IPS DF 6.9 (cell line): ENCODE measurements at places on chromosomes 2 and 18.

GRCh38 chr18:48792141-48792540 lies 158.6 kb downstream of the SMAD7 start:
- H3K4me1 ChIP-seq = no peaks in the 10 kb centered on the region
- no peaks in the 10 kb centered on the region for H3K36me3 ChIP-seq
- no peak overlapping the region for H3K4me3 ChIP-seq
- no peak for DNase-seq
- no peak overlapping the region for H3K27ac ChIP-seq

DNA sequence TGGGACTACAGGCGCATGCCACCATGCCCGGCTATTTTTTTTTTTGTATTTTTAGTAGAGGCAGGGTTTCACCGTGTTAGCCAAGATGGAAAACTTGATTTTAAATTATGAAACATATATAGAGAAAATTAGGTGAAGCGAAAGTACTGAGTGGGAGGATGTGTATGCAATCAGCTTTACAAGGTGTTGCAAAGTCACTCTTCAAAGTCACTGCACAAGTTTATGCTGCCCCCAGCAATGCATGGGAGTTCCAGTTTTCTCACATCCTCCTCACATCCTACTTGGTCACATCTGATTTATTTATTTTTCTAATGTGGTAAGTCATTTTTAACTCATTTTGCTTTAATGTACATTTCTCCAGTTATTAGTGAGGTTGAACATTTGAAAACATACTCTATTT lies 49.2 kb upstream of the CHN1 start:
- H3K4me3 ChIP-seq = no peak overlapping the region
- H3K4me1 ChIP-seq = peaks cover 3% of the 10 kb centered on the region
- no peak overlapping the region for H3K27ac ChIP-seq
- H3K27me3 ChIP-seq = no peaks in the 10 kb centered on the region
- DNase-seq = no peak
- no peaks in the 10 kb centered on the region for H3K36me3 ChIP-seq

GRCh38 chr18:59566533-59566971 lies 130.7 kb downstream of the CCBE1 start:
- no peak overlapping the region for H3K27ac ChIP-seq
- H3K27me3 ChIP-seq = no peaks in the 10 kb centered on the region
- H3K4me3 ChIP-seq = no peak overlapping the region
- no peak for DNase-seq
- H3K36me3 ChIP-seq = no peaks in the 10 kb centered on the region

DNA sequence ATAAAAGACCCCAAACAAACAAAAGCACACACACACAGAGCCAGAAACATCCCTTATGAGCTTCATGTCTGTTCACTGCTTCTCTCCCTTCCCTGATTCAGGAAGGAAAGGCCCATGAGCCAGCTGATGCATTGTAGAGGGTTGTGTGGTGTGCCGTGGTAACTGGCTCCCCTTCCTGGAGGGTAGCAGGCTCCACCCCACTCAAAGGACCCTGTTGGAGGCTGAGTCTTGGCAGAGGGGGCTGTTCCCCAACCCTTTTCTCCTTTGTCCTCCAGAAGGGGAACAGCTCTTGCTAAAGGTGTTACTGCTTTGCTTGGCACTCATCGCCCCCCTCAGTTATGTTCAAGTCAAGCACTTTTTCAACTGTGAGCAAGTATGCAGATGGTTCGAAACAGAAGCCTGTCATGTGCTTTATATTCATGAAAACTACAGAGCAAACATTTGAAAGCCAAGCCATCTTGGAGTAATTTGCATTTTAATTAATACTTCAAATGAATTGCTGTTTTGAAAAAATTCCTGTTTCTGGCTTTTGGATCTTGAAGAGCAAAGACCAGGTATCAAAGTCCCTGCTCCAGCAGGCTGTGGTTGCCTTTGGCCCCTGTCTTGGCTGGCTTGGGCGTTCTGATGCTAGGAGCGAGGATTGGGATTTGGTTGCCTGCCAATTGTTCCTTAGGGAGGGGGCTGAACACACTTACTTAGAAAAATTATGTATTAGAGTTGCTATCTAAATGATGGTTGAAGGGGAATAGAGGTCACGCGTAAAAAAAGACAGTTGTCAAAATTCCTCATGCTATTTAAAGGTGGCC lies 267.8 kb downstream of the TSN start:
- no peaks in the 10 kb centered on the region for H3K27me3 ChIP-seq
- no peak overlapping the region for H3K4me3 ChIP-seq
- DNase-seq = no peak
- peaks cover 2% of the 10 kb centered on the region; the same call in 1 of the 2 replicates for H3K4me1 ChIP-seq
- no peak overlapping the region for H3K27ac ChIP-seq

DNA sequence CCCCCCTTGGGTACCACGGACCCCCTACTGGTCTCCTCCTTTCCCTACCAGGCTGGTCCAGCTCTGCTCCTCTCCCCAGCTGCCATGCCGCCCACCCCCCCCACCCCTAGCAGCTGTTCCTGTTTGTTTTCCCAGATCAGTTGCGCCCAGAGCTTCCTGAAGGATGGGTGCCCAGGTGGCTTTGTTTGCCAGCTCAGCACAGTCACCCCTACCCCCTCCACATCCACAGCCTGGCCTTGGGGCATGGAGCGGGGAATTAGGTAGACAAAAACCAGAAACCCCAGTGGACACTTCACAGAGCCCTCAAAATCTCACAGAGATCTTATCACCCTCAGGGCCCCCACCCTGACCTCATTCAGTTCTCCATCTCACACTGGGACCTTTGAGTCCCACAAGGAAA lies 3.7 kb upstream of the CRYBA2 start:
- H3K36me3 ChIP-seq = no peaks in the 10 kb centered on the region
- DNase-seq = no peak
- no peak overlapping the region for H3K4me3 ChIP-seq
- peaks cover 97% of the 10 kb centered on the region for H3K27me3 ChIP-seq

DNA sequence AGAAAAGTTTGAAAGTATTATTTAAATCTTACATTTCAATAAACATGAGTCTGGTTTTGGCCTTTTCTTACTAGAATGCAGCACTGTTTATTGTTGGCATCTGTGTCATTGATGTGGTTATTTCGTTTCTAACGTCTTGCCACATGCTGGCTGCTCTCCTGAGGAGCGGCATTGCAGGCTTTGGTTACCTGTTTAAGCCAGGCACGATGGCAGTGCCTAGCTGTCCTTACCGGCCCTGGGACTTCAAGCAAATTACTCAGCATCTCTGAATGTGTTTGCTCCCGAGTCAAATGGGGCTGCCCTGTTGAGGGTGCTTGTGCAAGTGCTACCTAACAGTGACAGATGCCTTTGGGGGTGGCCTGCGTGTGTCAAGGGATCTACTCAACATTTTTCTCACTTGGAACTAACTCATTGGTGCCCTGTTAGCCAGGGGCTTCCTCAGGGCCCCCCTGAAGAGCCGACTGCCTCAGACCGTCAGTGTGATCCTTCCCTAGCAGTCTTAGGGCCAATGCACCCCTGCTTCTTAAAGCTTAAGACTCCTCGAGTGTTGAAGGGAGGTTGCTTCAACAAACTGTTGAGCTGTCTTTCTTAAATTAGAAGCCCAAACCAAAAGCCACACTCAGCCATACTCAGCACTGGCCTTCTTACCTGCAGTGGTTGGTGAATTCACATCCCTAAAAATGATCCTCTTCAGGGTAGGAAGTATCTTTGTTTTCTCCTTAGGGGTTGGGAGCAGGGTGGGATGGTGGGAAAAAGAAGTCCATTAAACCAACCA lies 151.5 kb downstream of the NCK2 start:
- no peak overlapping the region for H3K4me3 ChIP-seq
- peaks cover 8% of the 10 kb centered on the region; the same call in 1 of the 2 replicates for H3K36me3 ChIP-seq
- no peak for DNase-seq
- H3K27ac ChIP-seq = no peak overlapping the region
- H3K4me1 ChIP-seq = no peaks in the 10 kb centered on the region

GRCh38 chr2:241340631-241341163 lies 15.4 kb upstream of the FARP2 start:
- H3K36me3 ChIP-seq = peaks cover 27% of the 10 kb centered on the region
- H3K27me3 ChIP-seq = no peaks in the 10 kb centered on the region

DNA sequence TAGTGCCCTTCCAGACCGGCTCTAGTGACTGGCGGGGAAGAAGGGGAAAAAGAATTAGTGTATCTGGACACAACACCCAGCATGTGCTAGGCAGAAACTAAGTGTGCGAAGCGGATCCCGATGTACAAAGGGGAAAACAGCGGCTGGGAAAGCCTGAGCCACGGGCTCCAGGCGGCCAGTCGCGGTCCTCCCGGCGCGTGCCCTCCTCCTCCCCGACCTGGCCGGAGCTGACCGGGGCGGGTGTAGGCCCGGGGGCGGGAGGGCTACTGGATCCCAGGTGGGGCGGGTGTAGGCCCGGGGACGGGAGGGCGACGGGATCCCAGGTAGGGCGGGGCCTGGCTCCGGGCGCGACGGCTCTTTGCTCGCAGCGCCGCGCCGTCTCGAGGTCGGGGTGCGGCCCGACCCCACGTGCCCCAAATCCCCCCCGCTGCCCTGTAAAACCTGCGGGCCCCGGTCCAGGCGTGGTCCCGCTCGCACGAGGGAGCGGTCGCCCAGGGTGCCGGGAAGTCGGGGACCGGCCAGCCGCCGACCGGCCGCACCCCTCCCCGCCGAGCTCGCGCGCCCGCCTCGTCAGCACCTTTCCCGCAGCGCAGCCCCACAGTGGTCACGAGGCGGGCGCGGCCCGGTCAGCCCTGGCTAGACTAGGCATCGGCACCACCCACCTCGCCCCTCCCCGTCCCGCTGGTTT lies 48.8 kb downstream of the C2orf42 start:
- H3K27me3 ChIP-seq = no peaks in the 10 kb centered on the region
- H3K36me3 ChIP-seq = no peaks in the 10 kb centered on the region
- no peak for DNase-seq

DNA sequence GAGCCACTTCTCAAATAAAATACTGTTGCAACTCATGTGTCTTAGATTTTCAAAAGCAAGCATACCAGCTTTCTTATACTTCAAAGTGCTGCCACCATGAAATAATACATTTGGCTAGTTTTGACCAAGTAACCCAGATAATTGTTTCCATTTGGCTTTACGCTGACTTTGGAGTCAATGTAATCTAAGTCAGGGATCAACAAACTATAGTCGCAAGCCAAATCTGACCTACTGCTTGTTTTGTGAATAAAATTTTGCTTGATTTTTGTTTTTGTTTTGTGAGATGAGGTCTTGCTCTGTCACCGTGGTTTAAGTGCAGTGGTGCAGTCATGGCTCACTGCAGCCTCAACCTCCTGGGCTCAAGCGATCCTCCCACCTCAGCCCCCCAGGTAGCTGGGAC lies 65.0 kb downstream of the OXER1 start:
- no peak for DNase-seq
- H3K4me3 ChIP-seq = no peak overlapping the region
- no peaks in the 10 kb centered on the region for H3K27me3 ChIP-seq
- no peaks in the 10 kb centered on the region for H3K36me3 ChIP-seq

DNA sequence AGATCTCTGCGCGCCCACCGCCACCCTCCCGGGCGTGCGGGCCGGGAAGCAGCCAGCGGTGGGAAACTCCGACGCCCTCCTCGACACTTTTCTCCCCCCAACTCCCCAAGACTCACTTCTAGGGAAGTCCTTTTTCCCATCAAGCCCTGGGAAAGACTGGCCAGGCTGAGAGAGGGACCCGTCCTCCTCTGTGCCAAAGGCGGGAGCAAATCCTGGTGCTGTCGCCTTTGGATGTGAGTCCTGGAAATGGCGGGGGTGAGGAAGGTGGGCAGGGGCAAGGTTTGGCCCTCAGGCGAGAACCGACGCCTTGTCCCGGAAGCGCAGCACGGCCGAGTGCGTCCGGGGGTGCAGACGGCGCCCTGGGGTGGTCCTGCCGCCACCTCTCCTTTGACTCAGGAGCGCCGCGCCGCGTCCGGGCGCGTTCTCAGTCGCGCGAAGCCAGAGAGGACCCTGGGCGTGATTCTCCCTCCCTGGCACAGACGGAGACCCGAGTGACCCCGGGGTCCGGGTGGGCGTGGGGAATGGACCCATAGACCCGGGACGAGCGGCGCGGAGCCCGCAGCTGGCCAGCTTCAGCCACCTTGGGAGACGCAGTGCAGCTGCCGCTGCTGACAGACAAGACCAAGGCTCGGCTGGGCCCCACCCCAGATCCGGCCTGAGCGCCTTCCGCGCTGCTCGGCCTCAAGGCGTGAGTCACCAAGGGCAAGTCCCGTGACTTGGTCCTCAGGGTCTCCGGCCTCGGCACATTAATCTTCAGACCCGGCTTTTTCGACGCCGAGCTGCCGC lies 3.5 kb upstream of the LBX2 start:
- H3K27me3 ChIP-seq = peaks cover 68% of the 10 kb centered on the region
- DNase-seq = no peak
- H3K36me3 ChIP-seq = no peaks in the 10 kb centered on the region
- H3K4me3 ChIP-seq = peak overlapping the region; percentile 27; the same call in 1 of the 2 replicates

DNA sequence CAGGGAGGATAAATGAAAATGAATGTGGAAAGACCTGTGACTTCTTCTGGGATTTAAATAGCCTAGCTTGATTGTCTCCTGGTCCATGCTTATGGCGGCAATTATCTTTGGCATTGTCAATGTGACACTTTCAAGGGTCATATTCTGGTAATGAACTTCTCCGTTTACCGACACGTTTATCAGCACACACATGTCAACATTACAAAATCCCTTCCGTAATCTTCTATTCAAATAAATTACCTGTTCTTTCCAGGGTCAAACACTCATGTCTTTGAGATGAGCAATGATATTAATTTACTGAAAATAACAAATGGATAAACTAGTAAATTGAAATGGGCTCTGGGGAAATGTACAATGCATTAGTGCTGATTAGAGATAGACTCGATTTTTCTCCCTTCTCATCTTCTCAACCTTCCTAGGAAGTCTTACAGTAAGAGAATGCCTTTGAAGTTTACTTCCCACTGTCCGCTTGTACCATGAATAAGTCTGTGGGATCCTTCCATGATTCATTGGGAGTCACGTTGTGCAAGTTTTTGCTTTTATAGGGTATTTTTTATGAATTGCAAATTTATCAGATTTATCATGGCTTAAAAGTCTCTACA lies 646.3 kb upstream of the LRATD1 start:
- no peaks in the 10 kb centered on the region for H3K4me1 ChIP-seq
- DNase-seq = no peak
- no peaks in the 10 kb centered on the region for H3K36me3 ChIP-seq
- H3K4me3 ChIP-seq = no peak overlapping the region

- H3K4me1 ChIP-seq = no peaks in the 10 kb centered on the region; the same call in 1 of the 2 replicates
- H3K27me3 ChIP-seq = no peaks in the 10 kb centered on the region
- H3K27ac ChIP-seq = no peak overlapping the region
- no peak overlapping the region for H3K4me3 ChIP-seq
- H3K36me3 ChIP-seq = no peaks in the 10 kb centered on the region
Measured at GRCh38 chr2:239606741-239607516, 206.1 kb upstream of the HDAC4 start.

GRCh38 chr2:45823723-45824206 lies 172.3 kb downstream of the PRKCE start:
- DNase-seq = no peak
- H3K4me1 ChIP-seq = no peaks in the 10 kb centered on the region; the same call in 1 of the 2 replicates
- no peak overlapping the region for H3K4me3 ChIP-seq
- no peak overlapping the region for H3K27ac ChIP-seq
- H3K27me3 ChIP-seq = no peaks in the 10 kb centered on the region

GRCh38 chr2:165815299-165816141 lies 21.5 kb upstream of the GALNT3 start:
- no peaks in the 10 kb centered on the region for H3K27me3 ChIP-seq
- no peak for DNase-seq
- H3K36me3 ChIP-seq = no peaks in the 10 kb centered on the region

GRCh38 chr2:1739322-1739957 lies 4.9 kb downstream of the PXDN start:
- DNase-seq = no peak
- H3K4me1 ChIP-seq = peaks cover 4% of the 10 kb centered on the region
- no peaks in the 10 kb centered on the region for H3K27me3 ChIP-seq
- no peak overlapping the region for H3K27ac ChIP-seq
- H3K4me3 ChIP-seq = no peak overlapping the region
- H3K36me3 ChIP-seq = no peaks in the 10 kb centered on the region
